ENCODE measurements at places on chromosomes 11 and 22.

DNA sequence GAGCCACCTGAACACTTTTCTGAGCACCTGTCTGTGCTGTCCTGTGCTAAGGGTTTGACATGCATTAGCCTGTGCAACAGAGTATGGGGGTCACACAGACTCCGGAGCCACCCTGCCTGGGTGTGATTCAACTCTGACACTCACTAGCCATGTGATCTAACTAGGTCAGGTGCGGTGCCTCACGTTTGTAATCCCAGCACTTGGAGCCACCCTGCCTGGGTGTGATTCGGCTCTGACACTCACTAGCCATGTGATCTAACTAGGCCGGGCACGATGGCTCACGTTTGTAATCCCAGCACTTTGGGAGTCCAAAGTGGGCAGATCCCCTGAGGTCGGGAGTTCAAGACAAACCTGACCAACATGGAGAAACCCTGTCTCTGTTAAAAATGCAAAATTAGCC lies 11.4 kb downstream of the UBE2L6 start:
- peak; percentile 7 for DNase-seq

DNA sequence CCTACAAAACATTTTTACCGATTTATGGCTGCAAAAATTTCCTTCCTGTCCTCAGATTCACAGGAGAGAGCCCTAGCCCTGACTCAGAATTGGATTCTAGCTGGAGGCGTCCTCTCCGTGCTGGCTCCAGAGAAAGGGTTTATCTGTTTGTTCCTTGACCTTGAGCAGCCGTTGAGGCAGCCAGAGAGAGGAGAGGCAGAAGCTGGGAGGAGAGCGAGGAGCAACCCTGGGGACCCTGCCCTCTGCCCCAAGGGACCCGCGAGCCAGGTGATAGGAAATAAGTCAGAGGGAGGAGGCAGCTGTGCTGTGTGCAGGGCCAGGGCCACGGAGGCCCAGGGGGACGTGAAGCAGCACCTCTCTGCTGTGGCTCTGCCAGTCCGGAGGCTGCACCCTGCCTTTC lies 75.6 kb downstream of the IGLL1 start:
- DNase-seq: peak; percentile 14

GRCh38 chr11:81874635-81875034 lies 859.0 kb downstream of the FAM181B start:
- no peak for DNase-seq

GRCh38 chr11:78100676-78101472 lies 21.2 kb upstream of the NDUFC2 start:
- no peak for DNase-seq

- DNase-seq: no peak
These were observed 3.3 kb downstream of the GDPD5 start for GRCh38 chr11:75522286-75523044.

Measured in foreskin keratinocyte (primary cell).